ENCODE measurements at places on chromosomes 12 and 14.

DNA sequence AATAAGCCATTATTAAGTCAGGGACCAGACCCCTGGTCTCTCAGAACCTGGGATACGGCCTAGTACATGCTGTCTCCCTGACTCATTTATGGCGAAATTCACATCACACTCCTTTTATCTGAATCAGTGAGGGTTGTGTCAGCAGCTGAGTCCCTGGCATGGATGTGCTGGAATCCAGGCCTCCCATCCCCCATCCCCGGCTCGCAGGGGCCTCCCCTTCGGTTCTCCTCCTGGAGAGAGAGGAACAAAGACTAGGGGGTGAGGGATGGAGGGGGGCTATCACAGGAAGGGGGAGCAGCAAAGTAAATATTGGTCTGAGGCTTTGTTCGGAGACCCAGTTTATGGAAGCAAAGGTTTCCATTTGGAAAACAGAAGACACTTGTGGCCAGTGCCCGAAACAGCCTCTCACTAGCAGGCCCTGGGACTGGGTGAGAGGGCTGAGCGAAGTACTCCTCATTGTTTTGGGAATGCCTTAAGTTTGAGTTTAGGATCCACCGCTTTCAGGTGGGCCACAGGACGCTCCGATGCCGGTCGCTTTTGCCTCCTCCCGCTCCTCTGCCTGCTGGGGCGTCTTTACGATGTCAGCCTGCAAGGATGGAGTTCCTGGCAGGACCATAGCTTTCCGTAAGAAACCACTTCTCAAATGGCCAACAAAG is 145.0 kb downstream of the PRKCH start:
- DNase-seq, result no peak

DNA sequence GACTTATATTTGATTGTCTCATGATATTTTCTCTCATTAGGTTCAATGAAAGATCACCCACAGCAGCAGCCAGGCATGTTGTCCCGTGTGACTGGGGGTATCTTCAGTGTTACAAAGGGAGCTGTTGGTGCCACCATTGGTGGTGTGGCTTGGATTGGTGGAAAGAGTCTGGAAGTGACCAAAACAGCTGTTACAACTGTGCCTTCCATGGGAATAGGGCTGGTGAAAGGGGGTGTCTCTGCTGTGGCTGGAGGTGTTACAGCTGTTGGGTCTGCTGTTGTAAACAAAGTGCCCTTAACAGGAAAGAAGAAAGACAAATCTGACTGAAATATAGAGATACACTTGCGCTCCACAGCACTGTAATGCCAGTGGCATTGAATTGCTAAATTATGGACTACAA is 15.4 kb downstream of the TMEM263 start:
- no peak for DNase-seq

DNA sequence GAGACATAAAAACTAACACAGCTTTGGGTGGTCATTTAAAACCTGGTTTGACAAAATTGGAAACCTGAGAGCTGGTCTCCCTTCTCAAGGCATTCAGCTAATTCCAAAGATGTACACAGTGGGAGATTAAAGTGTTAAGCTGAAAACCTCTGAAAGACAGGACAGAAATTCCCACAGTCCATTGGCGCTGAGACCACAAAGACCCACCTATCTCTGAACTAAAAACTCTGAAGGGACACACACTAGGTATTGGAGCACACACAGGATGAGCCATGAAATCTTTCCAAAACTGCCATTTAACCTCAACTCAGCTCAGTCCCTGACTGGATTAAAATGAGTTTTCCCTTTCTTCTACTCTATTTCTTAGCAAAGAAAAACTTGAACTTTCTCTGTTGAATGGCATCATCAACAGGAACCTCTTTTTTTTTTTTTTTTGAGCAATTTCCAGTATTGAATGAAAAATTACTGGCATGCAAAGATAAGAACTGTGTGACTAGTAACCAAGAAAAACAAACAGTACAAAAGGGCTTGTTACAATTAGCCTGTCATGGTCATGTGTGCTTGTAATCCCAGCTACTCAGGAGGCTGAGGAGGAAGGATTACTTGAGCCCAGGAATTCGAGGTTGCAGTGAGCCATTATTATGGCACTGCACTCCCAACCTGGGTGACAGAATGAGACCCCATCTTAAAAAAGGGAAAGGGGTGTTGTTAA is 82.4 kb downstream of the IPO8 start:
- no peak for DNase-seq

DNA sequence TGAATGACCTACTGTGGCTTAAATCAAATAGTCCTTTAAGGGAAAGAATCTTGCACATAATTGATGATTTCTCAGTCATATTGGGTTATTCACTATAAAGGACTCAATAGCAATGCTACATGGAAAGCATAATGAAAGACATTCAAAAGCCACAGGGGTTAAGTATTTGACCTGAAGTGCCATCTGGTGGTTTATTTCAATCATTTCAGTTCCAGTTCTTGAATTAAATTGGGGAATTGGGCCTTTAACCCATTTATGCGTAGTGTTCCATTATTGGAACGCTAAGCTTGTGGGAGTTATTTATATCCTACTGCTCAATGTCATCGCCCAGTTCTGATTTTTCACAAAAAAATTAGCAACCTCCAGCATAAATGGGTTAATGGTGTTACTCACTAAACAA is 41.3 kb upstream of the C12orf71 start:
- DNase-seq, result no peak

GRCh38 chr14:22630486-22630885 is 13.7 kb downstream of the OR6J1 start:
- DNase-seq, result no peak

DNA sequence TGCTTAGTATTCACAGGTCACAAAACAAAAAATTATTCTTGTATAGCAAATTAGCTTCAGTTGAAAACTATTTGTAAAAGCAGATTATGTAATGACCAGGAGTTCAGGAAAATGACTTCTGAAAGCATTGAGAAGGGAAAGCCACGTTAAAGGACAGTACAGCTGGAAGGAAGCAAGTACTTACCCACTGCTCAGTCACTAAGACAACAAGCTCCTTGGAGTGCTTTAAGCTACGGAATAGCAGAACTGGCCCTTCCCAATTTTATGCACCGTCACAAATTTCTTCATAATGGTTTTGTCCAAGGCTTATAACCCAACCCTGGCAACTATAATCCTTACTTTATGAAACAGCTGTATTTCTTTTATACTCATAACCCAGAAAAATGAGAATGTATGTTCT is 13.0 kb upstream of the SNAPC1 start:
- DNase-seq, result no peak

DNA sequence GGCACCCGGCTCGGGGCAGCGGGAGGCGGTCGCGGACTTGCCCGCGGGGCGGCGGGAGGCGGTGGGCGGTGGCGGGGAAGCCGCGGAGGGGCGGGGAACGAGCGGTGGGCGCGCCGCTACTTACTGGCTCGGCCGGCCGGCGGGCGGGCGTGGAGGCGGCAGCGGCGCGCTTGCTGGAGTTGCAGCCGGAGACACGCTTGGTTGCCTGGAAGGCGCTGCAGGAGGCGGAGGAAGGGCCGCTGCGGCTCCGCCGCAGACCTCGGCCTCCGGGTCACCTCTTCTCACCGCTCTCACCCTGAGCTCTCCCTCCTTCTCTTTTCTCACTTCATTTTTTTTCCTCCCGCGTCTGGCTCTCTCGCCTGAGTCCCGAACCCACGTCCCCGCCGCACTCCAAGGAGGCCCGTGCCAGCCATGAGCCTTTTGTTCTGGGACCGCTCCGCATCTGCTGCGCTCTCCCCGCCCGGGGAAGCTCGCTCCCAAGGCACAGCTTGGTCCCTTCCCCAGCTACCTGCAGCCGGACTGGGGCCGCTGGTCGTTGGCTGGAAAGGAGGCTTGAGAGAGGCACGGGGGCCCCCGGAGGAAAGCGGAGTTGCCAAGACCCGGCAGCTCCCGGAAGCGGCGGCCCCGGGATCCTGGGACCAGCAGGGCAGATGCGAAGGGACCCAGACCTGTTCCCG is 592 bp upstream of the KCNK10 start:
- DNase-seq, result no peak

- DNase-seq, result peak; percentile 29
These were observed at the start of gene ACOT6 for GRCh38 chr14:73612339-73613045. ACOT6 (plus strand) TSS chr14:73612517; CDS start chr14:73612572, 55 bp downstream.

DNA sequence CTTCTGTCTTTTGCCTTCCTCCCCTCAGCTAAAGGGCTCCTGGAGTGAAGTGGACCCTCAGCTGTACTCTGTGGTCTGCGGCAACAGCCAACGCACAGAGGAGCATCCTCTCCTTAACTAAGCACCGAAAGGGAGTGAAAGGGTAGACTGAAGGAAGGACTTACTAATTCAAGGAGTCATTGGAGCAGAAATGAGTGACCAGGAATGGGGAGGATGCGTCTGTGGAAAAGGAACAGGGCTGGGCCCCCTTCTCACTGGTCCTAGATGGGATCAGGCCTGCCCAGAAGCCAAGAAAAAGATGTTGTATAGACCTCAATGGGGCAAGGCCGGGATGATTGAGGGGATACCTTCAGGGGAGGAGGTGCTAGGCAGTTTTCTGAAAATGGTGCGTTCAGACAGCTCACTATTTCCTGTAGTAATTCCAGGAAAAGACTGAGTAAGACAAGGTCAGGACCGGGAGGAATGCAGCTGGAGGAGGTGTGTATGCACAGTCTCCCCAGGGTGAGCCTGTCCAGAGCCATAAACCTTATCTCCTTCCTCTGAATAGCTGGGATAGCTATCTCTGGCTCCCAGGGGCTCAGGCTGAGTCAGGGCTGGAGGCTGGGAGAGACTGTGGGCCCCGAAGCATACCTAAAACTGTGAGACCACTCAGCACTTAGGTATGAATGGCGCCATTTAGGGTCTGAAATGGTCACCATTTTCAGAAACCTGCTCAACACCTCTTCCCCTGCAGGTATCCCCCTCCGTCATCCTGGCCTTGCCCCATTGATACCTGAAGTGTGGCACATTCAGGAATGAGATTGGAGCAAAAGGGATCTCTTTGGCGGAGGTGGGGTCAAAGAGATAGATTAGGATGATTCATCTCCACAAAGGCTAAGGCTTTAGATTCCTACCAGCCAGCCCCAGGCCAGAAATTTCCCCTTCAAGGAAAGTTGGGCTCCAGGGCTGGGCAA is 20.2 kb upstream of the KRT8 start:
- no peak for DNase-seq

- no peak for DNase-seq
These were observed 97.8 kb upstream of the PDE3A start for GRCh38 chr12:20270557-20270956.

- DNase-seq, result no peak
These were observed 14.2 kb downstream of the HMGA2 start for GRCh38 chr12:65838330-65838976.

DNA sequence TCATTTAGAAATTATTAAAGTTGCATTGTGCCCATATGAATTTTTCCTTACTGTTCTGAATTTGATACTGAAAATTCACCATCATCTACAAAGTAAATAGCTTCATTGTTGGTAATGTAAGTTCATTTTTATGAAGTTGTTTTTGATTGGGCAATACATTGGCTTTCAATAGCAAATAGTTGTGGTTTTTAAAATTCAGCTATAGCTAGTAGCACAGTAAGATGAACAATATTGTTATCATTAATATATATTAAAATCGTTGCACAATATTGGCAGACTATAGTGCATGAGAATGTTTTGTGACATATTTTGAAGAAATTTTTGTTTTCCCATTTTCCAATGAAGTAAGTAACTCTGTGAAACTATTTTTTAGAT is 575.0 kb downstream of the PRKD1 start:
- DNase-seq, result no peak

DNA sequence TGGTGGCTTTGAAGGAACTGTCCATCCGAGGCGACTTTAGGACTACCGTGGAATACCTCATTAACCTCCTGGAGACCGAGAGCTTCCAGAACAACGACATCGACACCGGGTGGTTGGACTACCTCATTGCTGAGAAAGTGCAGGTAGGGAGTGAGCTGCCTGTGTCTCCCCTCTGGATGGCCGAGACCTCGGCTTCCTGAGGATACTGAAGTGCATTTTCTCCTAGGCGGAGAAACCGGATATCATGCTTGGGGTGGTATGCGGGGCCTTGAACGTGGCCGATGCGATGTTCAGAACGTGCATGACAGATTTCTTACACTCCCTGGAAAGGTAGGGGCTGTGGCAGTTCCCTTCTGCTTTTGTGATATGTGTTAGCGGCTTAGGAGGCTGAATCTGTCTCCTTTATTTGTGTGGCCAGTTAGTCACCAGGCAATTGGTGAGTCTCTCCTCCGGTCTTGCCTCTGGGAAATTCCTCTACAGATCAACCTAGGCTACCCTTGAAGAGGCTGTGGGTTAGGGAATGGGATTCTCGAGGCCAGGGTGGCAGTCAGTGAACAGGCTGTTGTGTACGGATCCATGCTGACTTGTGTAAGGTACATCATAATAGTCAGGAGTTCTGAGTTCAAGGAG is 75.3 kb downstream of the ACACB start:
- no peak for DNase-seq

DNA sequence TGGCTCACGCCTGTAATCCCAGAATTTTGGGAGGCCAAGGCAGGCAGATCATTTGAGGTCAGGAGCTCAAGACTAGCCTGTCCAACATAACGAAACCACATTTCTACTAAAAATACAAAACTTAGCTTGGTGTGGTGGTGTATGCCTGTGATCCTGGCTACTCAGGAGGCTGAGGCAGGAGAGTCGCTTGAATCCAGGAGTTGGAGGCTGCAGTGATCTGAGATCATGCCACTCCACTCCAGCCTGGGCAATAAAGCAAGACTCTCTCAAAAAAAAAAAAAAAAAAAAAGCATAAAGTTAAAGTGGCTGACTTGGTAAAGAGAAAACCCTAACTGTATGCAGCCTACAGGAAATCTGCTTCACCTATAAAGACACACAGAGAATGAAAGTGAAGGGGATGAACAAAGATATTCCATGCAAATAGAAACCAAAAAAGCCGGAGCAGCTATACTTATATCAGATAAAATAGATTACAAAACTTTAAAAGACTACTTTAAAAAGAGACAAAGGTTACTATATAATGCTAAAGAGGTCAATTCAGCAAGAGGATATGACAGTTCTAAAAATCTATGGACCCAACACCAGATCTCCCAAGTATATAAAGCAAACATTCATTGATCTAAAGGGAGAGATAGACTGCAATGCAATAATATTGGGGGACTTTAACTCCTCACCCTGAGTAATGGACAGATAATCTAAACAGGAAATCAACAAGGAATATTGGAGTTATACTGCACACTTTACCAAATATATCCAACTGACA is 4.1 kb downstream of the CLEC2B start:
- DNase-seq, result no peak

DNA sequence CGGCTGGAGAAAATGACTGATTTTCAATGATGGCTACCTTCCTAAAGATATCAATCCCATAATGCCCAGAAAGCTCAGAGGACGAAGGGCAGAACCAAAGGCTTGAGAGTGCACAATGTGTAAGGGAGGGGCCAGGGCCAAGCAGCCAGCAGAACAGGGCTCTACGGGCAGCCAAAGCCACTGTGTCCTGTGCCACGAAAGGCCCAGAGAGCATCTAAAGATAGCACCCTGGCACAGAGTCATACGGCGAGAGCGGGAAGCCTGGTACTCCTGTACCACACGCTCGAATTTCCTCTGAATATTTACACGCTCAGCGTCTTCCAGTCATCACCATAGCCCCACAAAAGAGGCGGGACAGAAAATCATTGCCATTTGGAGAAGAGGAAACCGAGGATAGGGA is 39.5 kb downstream of the PRMT8 start:
- DNase-seq, result no peak

GRCh38 chr12:30730011-30730410 is 24.7 kb downstream of the CAPRIN2 start:
- DNase-seq, result no peak

GRCh38 chr14:90419200-90419599 is 22.4 kb downstream of the CALM1 start:
- no peak for DNase-seq

- no peak for DNase-seq
These were observed 69.8 kb downstream of the HMGA2 start for GRCh38 chr12:65894088-65894487.

All from stimulated activated CD4-positive, alpha-beta T cell treated with anti-CD3 and anti-CD28 coated beads, Interleukin-1b, Interleukin-23, amount 100 ng/mL, for 1 hour (primary cell).